ENCODE measurements at places on chromosomes 2 and 18.

GRCh38 chr18:78295262-78295661, 684.4 kb upstream of the SALL3 start:
- no peak for DNase-seq

- DNase-seq: no peak
Observed at GRCh38 chr2:65605743-65606058, 173.3 kb upstream of the SPRED2 start.

- no peak for DNase-seq
Observed at GRCh38 chr2:172996387-172996961, 79.2 kb upstream of the MAP3K20 start.

- DNase-seq: peak; percentile 14
Observed at GRCh38 chr2:177984749-177985148, 87.8 kb downstream of the PDE11A start.
